ENCODE measurements at places on chromosomes 6 and 20. TPM values are rescaled to one million over a fixed set of nuclear protein-coding genes. Genes with fewer than 3 reads are reported as not detected.

- peaks cover 29% of the 10 kb centered on the region for H3K4me1 ChIP-seq
- H3K36me3 ChIP-seq = no peaks in the 10 kb centered on the region
- H3K4me3 ChIP-seq = no peak overlapping the region
Observed at GRCh38 chr6:14665827-14666724, 548.5 kb downstream of the CD83 start.

DNA sequence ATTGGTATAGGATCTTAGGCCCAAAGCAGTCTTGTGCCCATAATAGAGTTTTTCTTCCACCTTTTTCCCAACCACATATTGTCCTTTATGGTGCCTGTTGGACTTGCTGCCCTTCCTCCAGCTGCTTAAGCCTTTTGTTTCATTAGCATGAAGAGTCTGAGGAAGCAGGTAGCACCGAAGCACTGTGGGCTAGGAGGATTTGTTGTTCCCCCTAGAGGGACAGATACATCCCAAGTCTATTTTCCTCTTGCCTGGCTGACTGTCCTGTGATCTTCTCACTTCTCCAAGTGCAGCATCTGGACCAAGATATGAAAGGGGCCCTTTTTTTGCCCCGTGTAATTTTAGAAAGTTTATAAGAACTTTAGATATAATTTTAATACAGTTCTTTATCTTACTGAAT lies 50.7 kb upstream of the COL10A1 start:
- no peak overlapping the region for H3K4me3 ChIP-seq
- no peak for DNase-seq
- no peaks in the 10 kb centered on the region for H3K36me3 ChIP-seq
- H3K27me3 ChIP-seq = no peaks in the 10 kb centered on the region
- H3K4me1 ChIP-seq = no peaks in the 10 kb centered on the region
- no peak overlapping the region for H3K27ac ChIP-seq

DNA sequence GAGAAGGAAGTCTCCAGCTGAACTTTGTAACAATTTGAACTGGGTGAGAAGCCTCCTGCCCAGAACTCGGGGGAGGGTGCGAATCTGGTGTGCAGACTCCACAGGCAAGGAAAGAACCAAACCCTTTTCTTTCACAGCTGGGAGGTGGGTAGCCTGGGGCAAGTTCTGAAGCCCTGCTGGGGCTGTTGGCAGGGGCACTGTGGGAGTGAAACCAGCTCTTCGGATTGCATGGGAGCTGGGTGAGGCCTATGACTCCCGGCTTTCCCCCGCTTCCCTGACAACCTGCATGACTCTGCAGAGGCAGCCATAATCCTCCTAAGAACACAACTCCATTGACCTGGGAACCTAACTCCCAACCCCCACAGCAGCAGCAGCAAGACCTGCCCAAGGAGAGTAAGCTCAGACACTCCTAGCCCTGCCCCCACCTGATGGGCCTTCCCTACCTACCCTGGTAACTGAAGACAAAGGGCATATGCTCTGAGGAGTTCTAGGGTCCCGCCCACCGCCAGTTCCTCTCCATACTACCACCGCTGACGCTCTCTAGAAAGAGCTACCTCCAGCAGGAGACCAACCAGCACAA lies 37.5 kb downstream of the SOD2 start:
- H3K27ac ChIP-seq = no peak overlapping the region
- H3K27me3 ChIP-seq = no peaks in the 10 kb centered on the region
- H3K4me3 ChIP-seq = no peak overlapping the region

The CCNC gene
- polyA plus RNA-seq = 53.9 TPM

GRCh38 chr6:150527100-150527499 lies 72.6 kb upstream of the PLEKHG1 start:
- H3K4me1 ChIP-seq = peaks cover 3% of the 10 kb centered on the region
- peak; percentile 51 for DNase-seq
- no peaks in the 10 kb centered on the region for H3K27me3 ChIP-seq

The MAK gene
- polyA plus RNA-seq = 0.14 TPM

DNA sequence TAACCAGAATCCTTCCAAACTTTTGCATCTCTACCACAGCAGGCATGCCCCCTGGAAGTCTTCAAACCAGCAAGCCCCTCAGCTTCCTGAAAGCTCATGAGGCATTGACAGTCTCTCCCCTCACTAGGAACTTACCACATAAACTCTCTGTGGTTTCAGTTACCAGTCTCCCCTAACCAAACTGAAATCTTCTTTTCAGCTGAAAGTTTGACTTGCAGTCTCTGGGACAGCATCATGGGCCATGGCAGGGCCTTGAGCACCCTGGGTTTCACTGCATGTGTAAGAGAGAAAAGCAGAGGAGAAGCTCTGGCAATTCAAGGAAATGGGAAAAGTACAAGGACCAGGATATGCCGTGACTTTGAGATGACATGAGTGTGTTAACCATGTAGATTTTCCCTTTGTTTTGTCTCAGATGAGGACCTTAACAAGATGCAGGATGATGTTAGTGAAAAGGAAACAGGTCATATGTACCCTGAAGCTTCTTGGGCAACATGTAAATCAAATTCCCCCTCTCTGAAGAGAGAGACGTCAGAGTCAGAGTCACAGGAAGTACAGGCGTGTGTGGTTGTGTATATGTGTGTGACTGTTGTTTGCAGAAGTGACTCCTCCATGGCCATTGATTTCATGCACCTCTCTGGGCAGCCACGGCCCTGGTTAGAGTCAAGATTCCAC lies 106.3 kb downstream of the TNFRSF21 start:
- no peak overlapping the region for H3K27ac ChIP-seq
- DNase-seq = no peak
- no peaks in the 10 kb centered on the region for H3K27me3 ChIP-seq
- H3K4me1 ChIP-seq = no peaks in the 10 kb centered on the region
- H3K4me3 ChIP-seq = no peak overlapping the region

DNA sequence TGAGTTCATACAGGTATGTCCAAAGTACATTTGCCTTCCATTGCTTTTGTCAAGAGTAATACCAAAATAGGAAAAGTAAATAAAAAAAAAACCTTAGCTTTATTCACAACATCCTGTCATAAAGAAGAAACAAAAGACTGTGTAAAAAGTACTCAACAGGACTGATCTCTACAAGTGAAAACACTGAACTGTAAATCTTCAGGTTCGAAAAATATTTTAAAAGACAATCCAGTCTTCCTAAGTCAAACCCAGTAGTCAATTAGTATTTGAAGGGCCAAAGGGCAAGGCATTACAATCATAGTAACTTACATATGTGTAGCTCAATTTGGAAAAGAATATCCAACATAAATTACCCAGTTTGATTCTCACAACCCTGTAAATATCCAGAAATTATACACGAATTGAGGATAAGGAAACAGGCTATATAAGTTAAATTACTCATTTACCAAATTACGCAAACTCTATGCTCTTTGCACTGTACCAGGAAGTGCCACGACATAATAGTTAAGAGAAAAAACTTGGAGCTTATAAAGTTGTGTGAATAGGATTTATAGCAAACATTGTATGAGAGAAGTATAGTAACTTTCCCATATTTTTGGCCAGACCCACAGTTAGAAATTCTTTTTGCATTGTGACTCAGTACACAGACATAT lies 21.2 kb downstream of the PTPRK start:
- no peak overlapping the region for H3K4me3 ChIP-seq
- H3K4me1 ChIP-seq = peaks cover 10% of the 10 kb centered on the region
- H3K36me3 ChIP-seq = no peaks in the 10 kb centered on the region

DNA sequence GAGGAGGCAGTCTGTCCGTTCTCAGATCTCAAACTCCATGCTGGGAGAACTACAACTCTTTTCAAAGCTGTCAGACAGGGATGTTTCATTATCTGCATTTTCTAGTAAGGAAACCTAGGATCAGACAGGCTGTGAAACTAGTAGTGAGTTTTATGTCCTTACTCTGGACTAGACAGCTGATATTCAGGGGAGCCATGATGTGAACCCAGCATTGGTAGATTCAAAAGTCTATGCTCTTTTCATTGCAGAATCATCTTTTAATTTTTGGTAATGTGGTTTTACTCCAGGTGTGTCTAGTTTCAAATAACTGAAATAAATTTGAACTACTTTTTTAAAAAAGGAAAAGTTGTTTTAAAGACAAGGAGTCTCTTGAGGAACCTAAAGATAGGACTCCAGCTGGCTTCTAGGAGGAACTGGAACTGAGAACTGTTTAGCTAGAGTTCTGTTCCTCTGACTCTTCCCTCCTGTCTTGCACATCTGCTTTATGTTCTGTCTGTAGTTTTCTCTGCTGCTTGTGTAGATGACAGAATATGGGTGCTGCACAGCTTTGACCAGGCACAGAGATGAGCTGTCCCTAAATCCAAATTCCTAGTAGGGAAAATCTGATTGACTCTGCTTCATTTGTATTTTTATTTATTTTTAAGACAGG lies 27.8 kb upstream of the RNF144B start:
- H3K27me3 ChIP-seq = no peaks in the 10 kb centered on the region
- peaks cover 12% of the 10 kb centered on the region for H3K4me1 ChIP-seq
- no peak overlapping the region for H3K27ac ChIP-seq
- no peak for DNase-seq
- no peak overlapping the region for H3K4me3 ChIP-seq

DNA sequence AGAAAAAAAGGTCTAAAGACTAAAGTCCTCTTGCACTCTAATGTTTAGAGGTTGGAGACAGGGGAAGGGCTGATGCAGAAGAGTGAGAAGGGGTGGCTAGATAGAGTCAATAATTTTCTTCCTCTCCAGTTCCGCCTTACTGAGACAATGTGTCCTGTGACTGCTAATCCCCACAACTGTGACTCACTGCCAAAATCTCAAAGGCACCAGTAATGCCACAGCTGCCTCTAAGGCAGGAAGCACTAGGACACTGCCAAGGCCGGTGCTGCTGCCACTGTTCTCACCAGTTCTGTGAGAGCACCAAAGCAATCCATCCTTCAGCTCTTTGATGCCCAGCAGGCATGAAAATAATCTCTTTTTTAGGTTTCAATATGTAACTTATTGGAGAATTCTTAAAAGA lies 701.9 kb upstream of the MAP3K7 start:
- H3K4me3 ChIP-seq = no peak overlapping the region
- no peak overlapping the region for H3K27ac ChIP-seq
- no peaks in the 10 kb centered on the region for H3K4me1 ChIP-seq
- H3K27me3 ChIP-seq = no peaks in the 10 kb centered on the region

- H3K27ac ChIP-seq = no peak overlapping the region
- H3K36me3 ChIP-seq = no peaks in the 10 kb centered on the region
- no peak for DNase-seq
- no peak overlapping the region for H3K4me3 ChIP-seq
- H3K4me1 ChIP-seq = no peaks in the 10 kb centered on the region
- H3K27me3 ChIP-seq = peaks cover 50% of the 10 kb centered on the region
Observed at GRCh38 chr20:31866221-31866620, 4.1 kb downstream of the DUSP15 start.

GRCh38 chr6:121285041-121285440 lies 49.2 kb downstream of the TBC1D32 start:
- H3K36me3 ChIP-seq = no peaks in the 10 kb centered on the region
- 0 out of 2 replicates have a peak overlapping the region, but pooled peaks have one; percentile 7 for H3K27ac ChIP-seq
- peak; percentile 77 for DNase-seq
- H3K27me3 ChIP-seq = no peaks in the 10 kb centered on the region
- no peak overlapping the region for H3K4me3 ChIP-seq

GRCh38 chr6:37966801-37967200 lies 147.3 kb downstream of the ZFAND3 start:
- H3K36me3 ChIP-seq = peaks cover 4% of the 10 kb centered on the region
- peaks cover 20% of the 10 kb centered on the region for H3K4me1 ChIP-seq
- H3K4me3 ChIP-seq = no peak overlapping the region
- H3K27ac ChIP-seq = peak overlapping the region; percentile 7
- no peaks in the 10 kb centered on the region for H3K27me3 ChIP-seq

GRCh38 chr6:6591778-6592465 lies 3.4 kb downstream of the LY86 start:
- no peak overlapping the region for H3K27ac ChIP-seq
- H3K4me3 ChIP-seq = no peak overlapping the region
- H3K36me3 ChIP-seq = no peaks in the 10 kb centered on the region
- no peaks in the 10 kb centered on the region for H3K27me3 ChIP-seq

DNA sequence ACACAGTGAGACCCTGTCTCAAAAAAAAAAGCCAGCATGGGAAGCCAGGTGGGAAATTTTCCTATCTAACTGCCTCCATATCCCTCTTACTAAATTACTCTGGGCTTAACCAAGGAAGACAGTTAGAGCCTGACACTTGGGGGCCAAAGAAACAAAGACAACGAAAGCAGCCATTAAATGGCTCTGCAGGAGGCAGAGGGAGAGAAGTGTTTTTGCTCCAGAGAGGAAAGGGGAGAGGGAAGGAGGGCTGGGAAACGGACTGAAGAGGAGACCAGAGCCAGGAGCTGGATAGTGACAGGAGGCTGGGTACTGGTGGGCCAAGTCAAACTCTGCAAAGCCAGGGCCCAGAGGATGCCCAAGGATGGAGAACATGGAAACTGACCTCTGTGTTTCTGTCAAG lies 10.7 kb upstream of the TGIF2 start:
- no peak overlapping the region for H3K27ac ChIP-seq
- no peaks in the 10 kb centered on the region for H3K27me3 ChIP-seq
- no peaks in the 10 kb centered on the region for H3K36me3 ChIP-seq
- no peaks in the 10 kb centered on the region for H3K4me1 ChIP-seq

DNA sequence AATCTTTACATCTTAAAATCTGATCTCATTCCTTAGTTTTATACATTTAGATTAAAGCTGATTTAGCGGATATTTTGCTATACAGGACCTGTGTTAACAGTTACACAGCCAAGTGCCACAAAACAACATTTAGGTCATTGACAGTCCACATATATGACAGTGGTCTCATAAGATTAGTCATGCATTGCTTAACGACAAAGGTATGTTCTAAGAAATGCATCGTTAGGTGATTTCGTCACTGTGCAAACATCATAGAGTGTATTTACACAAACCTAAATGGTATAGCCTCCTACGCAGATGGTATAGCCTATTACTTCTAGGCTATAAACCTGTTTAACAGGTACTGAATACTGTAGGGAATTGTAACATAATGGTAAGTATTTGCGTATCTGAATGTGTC lies 21.6 kb downstream of the ADGRG6 start:
- H3K27me3 ChIP-seq = no peaks in the 10 kb centered on the region
- no peak overlapping the region for H3K4me3 ChIP-seq
- H3K4me1 ChIP-seq = no peaks in the 10 kb centered on the region
- no peak overlapping the region for H3K27ac ChIP-seq

The PTCRA gene
- not detected for polyA plus RNA-seq

DNA sequence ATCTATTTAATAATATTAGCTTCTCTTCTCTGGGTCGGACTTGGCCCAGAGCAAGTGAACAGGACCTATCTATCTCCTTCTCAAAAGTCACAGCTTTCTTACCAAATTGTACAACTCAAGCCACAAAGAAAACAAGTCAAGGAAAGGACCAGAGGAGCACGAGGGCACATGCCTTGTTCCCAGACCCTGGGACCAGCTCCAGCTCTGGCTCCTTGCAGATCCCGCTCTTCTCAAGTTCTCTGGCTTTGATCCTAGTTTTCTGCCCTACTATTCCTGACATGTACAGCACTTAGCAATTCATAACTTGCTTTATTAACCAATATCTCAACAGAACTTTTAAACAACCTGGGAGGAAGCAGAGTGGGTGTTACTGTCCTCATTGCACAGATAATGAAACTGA lies 185.9 kb downstream of the ESR1 start:
- H3K4me3 ChIP-seq = no peak overlapping the region
- H3K36me3 ChIP-seq = no peaks in the 10 kb centered on the region
- no peak for DNase-seq

The FRK gene
- polyA plus RNA-seq = 0.06 TPM

The BFSP1 gene
- 0.25 TPM for polyA plus RNA-seq
